ENCODE measurements at places on chromosomes 2 and 18.

DNA sequence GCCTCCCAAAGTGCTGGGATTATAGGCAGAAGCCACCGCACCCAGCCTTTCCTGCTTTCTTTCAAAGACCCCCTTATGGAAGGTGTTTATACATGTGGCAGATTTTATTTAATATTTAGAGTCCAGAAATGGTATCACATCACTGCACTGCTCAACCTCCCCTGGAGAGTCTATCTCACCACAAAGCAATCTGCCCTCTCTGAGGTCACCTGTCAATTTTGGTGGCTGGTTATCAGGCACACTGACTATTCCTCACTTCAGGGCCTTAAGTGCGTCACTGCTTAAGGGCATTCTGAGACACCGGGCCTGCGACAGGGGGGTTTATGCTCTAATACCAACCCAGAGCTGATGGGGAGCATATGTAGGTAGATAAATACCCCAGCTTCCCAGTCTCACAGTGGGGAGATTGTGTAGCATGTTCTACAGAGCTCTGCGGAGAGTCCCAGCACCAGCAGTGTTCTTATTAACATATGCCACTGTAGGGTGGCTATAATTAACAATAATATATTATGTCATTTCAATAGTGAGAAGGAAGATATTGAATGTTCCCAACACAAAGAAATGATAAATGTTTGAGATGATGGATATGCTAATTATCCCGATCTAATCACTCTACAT is 42.7 kb upstream of the ZDBF2 start:
- no peak for DNase-seq

GRCh38 chr2:11387843-11388242 is 43.4 kb upstream of the ROCK2 start:
- DNase-seq = no peak

- DNase-seq = no peak
Measured at GRCh38 chr2:218400167-218400929, 680 bp downstream of the CTDSP1 start.

GRCh38 chr2:136255648-136256461 is 137.9 kb upstream of the CXCR4 start:
- no peak for DNase-seq
